ENCODE measurements at places on chromosomes 13 and 19. TPM values are rescaled to one million over a fixed set of nuclear protein-coding genes. Genes with fewer than 3 reads are reported as not detected.

The SRRM5 gene
- total RNA-seq = not detected

The ATP4B gene
- not detected for total RNA-seq

DNA sequence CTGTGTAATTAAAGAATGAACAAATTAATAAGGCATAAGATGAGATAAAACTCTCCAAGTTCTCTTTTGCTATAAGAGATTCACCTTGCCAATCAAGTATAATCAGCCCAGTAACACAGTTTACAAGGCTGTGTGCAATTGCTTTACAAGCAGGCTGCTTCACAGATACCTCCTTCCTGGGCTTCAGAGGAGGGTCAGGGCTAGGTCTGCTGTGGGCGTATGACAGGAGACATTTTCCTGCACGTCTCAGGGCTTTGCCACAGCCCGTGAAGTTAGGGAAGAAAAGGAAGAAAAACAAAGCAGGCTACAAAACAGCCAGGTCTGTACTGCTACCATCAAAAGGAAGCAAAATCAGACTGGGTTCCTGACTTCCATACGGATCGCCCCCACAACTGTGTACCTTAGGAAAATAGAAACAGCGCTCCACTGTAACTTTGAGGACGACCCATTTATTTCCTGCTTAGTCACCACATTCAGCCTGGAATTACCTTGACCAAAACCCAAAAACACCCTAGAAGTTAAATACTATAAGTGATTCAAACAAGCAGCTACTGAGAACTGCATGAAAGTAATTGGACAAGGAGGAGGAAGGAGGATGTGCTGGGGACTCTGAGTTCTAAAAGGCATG lies 12.4 kb downstream of the EFNB2 start:
- DNase-seq = no peak

DNA sequence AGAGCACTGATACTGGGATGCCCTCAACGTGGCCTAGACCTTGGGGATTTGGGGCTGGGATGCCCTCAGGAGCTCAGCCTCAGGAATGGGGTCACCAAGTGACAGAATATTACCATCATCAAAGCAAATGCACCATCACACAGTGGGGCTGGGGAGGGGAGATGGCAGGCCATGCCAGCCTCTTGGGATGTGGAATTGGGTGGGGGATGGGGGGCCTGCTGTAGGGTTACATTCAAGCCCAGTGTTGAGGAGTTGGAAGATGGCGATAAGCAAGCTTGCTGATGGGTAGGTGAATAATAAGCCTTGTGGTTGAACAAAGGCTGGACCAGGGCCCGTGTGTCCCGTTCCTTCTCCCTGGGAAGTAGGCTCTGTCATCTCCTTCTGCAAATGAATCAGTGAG lies 69.1 kb upstream of the GPR12 start:
- no peak for DNase-seq

- DNase-seq = no peak
Observed at GRCh38 chr13:39038569-39039030, 344 bp downstream of the NHLRC3 start.

DNA sequence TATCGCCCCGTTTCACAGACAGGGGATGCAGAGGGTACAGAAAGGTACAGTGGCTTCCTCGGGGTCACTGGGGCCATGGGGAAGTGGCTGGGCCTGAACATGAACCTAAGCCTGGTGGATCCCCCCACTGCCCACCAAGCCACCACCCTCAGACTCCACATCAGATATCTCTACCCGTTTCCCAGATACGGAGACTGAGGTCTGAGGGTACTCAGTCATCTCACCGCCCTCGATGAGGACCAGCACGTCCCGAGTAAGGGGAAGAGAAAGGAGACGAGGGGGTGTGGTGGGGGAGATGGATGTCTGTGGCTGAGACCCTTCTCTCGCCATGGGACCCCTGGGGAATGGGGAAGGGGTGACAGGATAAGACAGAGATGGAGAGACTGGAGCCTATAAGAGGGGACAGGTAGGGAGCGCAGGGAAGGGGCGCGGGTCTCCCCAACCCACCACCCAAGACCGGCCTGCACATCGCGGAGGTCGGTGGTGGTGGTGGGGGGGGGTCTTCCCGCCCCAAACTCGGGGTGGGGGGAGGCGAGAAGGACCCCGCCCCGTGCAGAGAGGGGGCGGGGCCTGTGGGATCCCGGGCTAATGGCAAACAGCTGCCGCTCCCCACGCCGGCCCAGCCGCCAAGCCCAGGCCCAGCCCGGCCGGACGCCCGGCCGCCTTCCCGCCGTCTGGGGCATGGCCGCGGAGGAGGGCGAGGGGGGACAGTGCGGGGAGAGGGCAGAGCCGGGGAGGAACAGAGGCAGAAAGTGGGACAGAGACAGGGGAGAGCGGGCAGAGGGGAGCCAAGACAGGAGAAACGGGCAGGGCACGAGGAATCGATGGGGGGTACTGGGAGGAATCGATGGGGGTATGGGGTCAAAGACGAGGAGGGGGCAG lies 698 bp downstream of the KANK2 start:
- no peak for DNase-seq

GRCh38 chr19:38168637-38169036 lies 55.4 kb downstream of the DPF1 start:
- no peak for DNase-seq

The FAM216B gene
- total RNA-seq = not detected

- DNase-seq = no peak
Observed at GRCh38 chr13:111325146-111325890, 4.9 kb downstream of the TEX29 start.

DNA sequence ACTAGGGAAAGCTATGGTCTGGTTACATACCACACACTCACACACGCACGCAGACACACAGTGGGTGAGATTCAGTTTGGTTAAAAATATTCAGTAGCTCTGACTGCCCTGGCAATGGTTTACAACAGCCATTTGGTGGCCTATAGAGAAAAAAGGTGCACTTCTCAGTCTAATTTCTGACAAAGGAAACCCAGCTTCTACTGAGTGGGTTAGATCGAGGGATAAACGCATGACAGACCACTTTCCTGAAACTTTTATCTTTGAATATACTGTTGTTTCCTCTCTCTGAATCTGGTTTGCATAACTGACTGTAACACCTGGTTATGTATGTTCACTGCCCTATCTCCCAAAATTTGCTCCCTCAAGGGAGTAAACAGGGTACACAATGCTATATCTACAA lies 2.5 kb downstream of the LIG4 start:
- no peak for DNase-seq

DNA sequence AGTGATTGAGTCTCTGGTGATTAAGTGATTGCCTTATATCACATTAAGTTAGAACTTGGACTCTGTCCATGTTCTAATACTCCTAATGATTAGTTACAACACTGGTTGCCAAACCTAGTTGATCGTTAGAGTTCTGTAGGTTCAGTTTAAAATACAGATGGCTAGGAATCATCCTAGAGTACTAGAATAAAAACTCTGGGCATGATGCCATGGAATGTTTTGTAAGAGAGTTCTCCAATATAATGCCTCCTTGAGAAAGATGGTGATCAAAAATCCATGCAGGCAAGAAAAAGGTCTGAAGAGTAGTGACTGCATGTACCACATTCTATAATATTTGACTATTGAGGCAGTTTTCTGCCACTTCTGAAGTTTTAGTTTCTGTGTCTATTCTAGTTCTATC lies 176.3 kb downstream of the GPC5 start:
- no peak for DNase-seq

GRCh38 chr19:11421371-11422098 lies 2.4 kb upstream of the RGL3 start:
- no peak for DNase-seq

DNA sequence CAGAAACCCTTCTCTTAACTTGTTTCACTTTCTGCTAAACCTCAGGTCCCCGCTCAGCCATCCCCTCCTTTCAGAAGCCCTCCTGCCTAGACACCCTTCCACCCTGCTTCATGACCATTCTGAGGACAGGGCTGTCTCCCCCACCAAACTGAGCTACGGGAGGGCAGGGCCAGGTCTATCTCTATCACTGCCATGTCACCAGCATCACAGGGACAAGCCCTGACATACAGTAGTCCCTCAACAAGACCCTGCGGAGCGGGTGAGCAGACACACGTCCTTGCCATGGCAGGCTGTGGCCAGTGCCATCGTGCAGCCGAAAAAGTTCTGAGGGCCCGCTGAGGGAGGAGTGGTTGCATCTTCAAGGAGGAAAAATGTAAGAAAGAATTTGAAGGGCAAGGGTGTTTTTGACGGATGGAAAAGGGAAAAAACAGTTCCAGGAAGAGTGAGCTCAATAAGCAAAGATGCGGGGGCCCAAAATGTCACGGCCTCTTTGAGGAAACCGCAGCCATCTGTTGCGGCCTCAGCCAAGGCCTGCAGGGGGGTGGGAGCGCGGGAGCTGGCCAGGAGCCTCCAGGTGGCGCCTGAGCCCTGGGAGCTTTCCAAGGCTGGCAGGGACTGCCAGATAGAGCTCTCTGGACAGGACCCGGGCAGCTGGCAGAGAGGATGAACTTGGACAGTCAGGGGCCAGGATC lies 8.1 kb downstream of the PTGIR start:
- no peak for DNase-seq

- peak; percentile 5 for DNase-seq
Observed at GRCh38 chr13:32426191-32426989, 1.5 kb downstream of the N4BP2L1 start.

- no peak for DNase-seq
Observed at GRCh38 chr13:76637641-76638141, 248.5 kb downstream of the KCTD12 start.

GRCh38 chr13:79812070-79812850 lies 331.3 kb downstream of the NDFIP2 start:
- no peak for DNase-seq

GRCh38 chr19:10305139-10305806 lies 4.3 kb downstream of the ZGLP1 start:
- DNase-seq = no peak

- DNase-seq = no peak
Observed at GRCh38 chr19:6161271-6161850, 25.9 kb downstream of the ACSBG2 start.

The NEK3 gene
- total RNA-seq = 8.7 TPM

DNA sequence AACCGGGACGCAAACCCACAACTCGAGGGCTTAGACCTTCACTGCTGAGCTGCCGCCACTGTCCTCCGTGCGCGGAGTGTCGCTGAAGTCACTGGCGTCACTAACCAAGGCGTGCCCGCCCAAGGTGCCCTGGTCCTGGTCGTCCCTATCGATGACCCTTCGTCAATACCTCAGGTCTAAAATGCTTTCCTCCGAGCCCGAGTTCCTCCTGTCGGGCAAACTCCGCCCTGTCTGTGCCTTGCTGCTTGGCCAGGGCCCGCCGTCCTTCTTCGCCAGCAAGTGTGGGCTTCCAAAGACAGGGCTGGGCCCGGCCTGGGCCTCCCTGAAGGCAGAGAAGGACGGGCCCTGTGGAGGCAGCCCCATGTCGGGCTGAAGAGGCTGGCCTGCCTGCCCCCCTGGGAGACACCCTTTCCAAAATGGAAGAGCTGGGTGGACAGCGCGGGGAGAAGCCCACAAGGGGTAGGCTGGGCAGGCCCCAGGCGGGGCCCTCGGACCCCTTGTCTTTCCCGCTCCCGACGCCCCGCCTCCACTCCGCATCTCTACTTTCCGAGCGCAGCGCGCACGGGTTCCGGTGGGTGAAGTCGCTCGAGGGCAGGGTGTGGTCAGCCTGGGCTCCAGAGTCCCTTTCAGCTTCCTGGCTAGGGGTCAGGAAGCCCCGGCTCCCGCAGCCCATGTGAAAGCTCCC lies 13.4 kb downstream of the RB1 start:
- DNase-seq = no peak

The GRIN2D gene
- total RNA-seq = 0.05 TPM
